ENCODE measurements at places on chromosomes 16 and 17.

DNA sequence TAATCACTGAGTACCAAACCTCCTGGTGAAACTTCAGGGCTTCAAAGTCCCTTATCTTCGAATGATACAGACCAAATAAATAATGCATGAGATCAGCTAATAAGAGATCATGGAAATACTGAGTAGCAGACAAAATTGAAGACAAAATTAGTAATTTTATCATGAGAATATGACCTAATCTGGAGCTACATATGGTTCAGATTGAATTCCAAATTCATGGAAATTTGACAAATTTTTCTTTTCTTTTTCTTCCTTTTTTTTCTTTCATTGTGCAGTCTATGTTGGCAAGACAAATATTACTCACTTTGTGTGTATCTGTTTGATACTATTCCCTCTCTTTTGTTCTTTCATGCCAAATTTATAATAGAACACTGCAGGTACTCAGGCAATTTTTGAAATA is 218.1 kb upstream of the KCNJ16 start:
- no peak for DNase-seq

DNA sequence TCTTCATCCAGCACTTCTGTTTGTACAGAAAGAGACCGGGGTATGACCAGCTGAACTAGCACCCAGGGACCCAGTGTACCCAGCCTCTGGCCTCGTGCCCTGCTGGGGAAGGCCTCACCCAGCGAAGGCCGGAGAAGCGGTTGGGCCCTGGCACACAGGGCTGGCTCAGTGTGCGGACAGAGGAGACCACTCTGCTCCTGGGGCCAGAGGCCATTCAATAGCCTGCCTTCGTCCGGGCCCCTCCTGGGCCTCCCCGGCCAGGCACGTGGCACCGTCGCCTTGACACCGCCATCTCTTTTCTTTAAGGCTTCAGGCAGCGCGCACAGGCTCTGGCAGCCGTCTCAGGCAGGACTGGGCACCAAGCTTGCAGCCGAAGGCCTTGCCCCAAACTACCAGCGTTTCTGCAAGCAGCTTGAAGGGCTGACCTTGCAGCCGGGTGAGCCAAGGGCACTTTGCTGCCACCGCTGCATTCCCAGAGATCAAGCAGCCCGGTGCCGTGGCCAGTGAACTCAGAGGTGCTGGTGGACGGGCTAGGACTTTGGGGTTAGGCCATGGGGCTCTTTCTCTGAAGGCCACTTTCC is 8.0 kb downstream of the TAX1BP3 start:
- no peak for DNase-seq

- DNase-seq: no peak
Observed at GRCh38 chr16:71672125-71672524, 46.1 kb downstream of the MARVELD3 start.

- DNase-seq: no peak
Observed at GRCh38 chr17:64128787-64129514, 993 bp downstream of the ERN1 start.

DNA sequence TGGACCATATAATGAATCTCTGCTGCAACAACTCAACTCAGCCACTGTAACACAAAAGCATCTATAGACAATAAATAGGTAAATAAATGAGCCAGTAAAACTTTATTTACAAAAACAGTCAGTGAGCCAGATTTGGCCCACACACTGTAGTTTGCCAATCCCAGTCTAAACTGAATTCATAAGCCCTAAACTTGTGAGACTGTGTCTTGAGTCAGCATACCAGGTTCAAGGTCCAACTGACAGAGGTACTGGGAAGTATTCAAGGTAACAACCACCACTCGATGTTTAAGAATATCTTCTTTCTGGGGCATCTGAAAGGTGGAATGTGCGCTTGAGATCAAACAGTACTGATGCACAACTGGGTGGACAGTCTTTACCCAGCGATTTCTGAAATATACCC is 94.2 kb downstream of the HELZ start:
- DNase-seq: no peak

GRCh38 chr16:23453338-23454052 is 506 bp upstream of the COG7 start:
- DNase-seq: no peak

All from iPS DF 19.7 (cell line).